Cerebellar nuclear complex (tissue), 1 donor: ENCODE measurements at places on chromosomes 1 and 21.

- DNase-seq = no peak
Measured at GRCh38 chr1:90114521-90115141, 119.7 kb downstream of the ZNF326 start.

DNA sequence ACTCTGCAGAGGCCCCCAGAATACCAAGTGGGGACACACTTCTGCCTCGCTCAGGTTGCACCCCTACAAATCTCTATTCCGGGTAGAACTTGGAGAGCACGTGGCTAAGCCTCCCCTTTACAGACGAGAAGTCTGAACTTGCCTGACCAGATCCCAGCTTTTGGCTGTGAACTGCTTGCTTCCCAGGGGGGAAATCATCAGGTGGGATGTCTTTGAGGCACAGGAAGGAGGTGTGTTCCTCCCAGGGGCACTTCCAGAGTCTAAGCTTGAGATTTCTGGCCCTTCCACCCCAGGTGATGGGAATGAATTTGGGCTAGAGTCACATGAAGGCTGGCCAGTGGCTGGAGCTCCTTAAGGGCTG lies 1.3 kb upstream of the S100A3 start:
- no peak for DNase-seq

GRCh38 chr1:83800066-83800465 lies 198.9 kb downstream of the TTLL7 start:
- DNase-seq = no peak

- DNase-seq = no peak
Measured at GRCh38 chr1:37152491-37152890, 118.2 kb upstream of the GRIK3 start.

DNA sequence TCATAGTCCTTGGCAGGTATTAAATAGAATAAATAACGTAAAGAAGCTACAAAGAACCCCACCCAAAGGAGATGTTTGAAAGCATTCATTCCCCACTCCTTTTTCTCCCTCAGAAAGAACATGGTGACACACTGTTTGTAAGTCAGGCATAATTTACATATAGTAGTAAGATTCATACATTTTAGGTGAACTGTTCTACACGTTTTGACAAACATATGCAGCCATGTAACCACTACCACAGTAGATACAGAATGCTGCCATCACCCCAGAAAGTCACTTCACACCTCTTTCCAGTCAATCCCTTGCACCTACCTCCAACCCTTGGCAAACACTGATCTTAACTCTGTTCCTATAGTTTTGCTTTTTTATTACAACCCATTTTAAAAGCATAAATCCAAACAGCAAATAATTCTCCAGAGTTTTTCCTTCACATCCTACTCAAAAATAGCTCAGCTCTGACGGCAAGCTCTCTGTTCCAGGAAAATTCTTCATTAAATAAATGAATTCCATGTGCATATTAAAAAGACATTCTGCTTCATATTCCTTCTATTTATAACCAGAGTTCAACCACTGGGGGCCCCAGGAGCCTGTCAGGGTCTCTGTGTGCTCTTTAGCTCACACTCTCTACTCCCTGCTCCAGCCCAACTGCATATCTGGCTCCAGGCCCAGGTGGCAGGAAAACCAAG lies 258.8 kb downstream of the PLPP3 start:
- no peak for DNase-seq

- DNase-seq = no peak
Measured at GRCh38 chr1:212221801-212222200, 63.4 kb upstream of the PPP2R5A start.

DNA sequence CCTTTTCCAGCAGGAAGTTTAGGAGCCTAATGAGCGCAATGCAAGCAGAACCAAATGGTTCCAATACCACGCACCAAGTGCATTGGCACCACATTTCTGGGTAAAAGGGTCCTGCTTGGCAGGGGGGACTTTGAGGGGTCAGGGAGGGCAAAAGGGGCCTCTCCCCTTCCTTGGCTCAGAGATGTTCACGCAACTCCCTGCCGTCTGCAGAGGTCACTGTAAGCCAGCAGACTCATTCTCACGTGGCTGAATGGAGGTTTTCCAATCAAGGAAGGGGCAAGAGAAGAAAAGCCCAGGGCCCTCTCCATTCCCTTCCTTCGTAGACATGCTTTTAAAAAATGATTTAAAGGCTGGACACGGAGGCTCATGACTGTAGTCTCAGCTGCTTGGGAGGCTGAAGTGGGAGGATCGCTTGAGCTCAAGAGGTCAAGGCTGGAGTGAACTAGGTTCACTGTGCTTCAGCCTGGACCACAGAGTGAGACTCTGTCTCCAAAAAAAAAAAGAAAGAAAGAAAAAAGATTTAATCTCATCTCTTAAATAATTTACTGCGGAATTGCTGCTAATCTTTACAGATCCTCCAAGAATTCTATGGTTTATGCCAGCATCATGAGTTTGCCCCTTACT lies 80.3 kb downstream of the RUNX3 start:
- DNase-seq = no peak

GRCh38 chr1:204316164-204316563 lies 43.6 kb downstream of the PLEKHA6 start:
- no peak for DNase-seq

GRCh38 chr1:155127105-155127966 lies at the start of gene EFNA1:
Gene EFNA1, plus strand, starts transcription at chr1:155127876. Its CDS starts 102 bp downstream, at chr1:155127978.
- DNase-seq = no peak

GRCh38 chr1:185939142-185939541 lies 205.0 kb downstream of the HMCN1 start:
- DNase-seq = no peak

DNA sequence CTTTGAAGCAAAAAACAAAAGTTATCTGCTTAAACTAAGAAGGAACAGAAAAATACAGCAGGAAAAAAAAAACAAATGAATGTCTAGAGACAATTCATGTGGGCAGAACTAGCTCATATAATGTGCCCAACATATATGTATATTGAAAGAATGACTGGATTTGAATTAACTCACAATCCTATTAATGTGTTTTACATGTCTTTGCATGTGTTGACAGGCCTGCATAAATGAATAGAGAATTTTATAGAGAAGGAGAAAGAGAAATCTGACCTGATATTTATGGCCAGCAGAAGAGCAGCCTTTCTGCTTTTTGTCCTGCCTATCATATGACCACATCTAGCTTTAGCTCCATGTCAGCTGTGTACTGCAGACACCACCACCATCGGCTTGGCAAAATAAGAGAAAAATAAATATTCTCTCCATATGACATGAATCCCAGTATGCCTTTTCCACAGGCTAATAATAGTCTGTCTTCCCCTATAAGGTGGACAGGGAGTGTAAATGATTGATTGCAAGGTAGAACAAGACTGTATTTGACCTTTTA lies 171.5 kb upstream of the PALMD start:
- DNase-seq = no peak

- no peak for DNase-seq
Measured at GRCh38 chr1:84705513-84705912, 15.3 kb upstream of the SSX2IP start.

- DNase-seq = no peak
Measured at GRCh38 chr1:185091480-185091879, 46.1 kb downstream of the RNF2 start.
